ENCODE measurements at places on chromosomes 5 and 9.

- DNase-seq, result no peak
Observed at GRCh38 chr5:137751869-137752491, 2.2 kb downstream of the HNRNPA0 start.

DNA sequence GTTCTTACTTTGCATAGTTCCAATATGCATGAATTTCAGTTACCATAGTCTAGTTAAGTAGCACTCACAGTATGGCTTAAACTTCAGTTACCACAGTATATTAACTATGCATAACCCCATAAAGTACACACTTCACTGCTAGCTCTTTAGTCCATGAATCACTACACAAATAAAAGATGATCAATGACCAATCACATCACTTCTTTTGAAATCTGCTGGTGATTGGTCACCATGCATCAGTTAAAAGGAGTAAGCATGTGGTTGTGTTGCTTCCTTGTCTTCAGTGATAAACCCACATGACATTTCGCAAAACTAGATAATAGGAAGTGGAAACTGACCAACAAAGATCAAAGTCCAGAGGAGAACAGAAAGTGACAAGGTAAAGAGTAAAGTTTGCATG lies 79.0 kb downstream of the TAF11L14 start:
- no peak for DNase-seq

DNA sequence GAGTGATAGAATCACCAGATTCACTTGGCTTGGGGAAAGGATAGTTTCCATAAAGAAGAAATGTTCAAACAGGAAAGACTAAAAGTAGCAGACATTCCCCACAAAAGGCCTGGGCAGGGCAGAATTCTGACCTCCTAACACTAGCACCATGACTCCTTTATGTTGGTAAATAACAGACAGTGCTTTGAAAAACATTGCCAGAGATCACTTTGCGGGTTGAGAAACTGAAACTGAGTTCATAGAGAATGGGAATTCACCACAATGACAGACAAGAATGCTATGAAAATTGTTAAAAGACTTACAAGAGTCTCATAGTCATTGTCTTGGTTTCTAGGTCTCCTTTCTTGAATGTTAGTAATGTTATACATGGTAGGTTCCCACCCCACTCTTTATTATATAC lies 172.5 kb upstream of the GLRA1 start:
- no peak for DNase-seq

DNA sequence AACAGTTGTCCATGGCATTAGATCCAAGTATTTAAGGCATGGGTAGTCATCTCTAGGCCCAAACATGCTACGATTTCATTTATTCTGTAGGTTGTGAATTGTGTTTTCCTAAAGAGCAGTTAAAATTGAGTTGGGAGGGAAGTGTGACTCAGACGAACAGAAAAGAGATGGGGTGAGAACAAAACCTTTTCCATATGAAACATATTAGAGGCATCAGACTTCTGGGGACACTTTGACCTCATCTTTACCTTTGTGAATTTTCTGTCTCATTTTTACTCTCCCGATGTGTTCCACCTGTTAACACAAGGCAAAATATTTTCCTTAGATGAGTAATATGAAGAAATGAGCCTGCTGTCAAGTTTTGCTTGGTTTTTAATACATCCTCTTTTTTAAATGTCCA lies 181.3 kb downstream of the ESM1 start:
- DNase-seq, result no peak

- no peak for DNase-seq
Observed at GRCh38 chr9:74078647-74079046, 418.5 kb upstream of the RORB start.

GRCh38 chr5:147558826-147559225 lies 49.0 kb upstream of the DPYSL3 start:
- peak; percentile 86 for DNase-seq

GRCh38 chr5:153402550-153402949 lies 87.9 kb upstream of the GRIA1 start:
- no peak for DNase-seq

- no peak for DNase-seq
Observed at GRCh38 chr5:149224282-149224681, 47.4 kb upstream of the AFAP1L1 start.

DNA sequence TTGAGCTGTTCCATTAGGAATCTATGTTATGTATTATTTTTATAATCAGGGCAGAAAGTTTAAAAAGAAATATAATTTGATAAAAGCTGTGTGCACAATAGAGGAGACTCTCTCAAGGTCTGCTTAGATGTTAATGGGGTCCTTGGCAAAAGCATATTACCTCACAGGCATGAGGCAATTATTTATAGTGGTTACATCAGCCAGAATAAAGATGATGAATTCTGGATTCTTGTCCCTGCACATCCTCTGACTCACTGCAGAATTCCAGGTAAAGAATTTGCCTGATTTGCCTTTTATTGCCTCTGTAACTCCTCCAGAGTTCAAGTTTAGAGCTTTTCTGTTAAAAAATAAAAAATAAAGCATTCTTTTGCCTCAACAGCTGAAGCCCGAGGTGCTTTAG lies 253.6 kb downstream of the MAST4 start:
- no peak for DNase-seq

DNA sequence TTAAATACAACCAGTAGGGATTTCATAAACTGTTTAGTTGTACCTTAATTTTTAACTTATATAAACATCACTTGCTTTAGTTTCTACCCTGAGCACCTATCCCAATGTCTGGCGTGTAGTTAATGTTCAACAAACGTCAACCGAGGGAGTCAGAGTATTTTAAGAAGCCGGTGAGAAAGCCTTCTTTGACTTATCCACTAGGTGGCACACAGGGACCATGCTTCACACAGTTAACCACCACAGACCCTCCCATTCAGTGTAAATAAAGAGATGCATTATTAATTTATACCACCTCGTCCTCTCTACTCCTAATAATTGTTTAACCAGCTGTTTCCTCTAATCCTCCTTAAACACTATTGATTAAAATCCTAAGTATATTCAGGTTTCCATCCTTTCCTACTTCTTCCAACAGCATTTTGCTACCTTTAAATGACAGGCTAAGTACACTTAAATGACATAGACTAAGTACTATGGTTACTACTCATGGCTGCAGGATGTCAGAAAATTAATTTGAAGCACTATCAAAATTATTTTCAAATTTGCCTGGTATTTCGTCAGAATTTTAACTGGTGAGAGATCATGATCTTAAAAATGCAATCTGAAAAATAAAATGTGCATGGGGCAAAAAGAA lies 2.3 kb downstream of the HAPLN1 start:
- DNase-seq, result no peak

DNA sequence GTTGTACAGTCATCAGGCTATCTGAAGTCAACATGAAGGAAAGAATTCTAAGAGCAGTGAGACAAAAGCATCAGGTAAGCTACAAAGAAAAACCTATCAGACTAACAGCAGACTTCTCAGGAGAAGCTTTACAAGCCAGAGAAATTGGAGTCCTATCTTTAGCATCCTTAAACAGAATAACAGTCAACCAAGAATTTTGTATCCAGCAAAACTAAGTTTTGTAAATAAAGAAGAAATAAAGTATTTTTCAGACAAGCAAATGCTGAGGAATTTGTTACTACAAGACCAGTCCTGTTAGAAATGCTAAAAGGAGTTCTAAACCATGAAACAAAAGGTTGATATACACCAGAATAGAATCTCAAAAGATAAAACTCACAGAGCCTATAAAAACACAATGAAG lies 501.2 kb downstream of the ZNF608 start:
- no peak for DNase-seq

- peak; percentile 61 for DNase-seq
Observed at GRCh38 chr5:68251386-68251785, 35.8 kb downstream of the PIK3R1 start.

GRCh38 chr5:84378961-84379360 lies 5.7 kb downstream of the EDIL3 start:
- no peak for DNase-seq

GRCh38 chr9:91431485-91431884 lies 7.9 kb upstream of the NFIL3 start:
- DNase-seq, result no peak

DNA sequence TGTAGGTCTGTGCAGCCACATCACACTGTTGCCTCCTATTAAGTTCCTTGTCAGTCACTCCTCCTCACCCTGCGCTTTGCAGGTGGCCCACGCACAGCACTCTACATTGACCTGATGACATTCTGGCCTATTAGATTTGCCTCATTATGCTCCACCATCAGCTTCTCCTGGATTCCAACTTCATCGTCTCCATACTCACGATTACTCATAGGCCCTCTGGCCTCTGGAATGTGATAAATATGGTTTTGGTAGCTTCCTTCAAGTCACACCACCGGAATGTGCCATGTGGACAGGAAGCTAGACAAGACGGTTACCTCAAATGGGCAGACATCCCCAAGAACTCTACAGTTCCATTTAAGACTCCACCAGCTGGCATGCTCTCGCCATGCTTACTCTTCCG lies 158.0 kb upstream of the LHFPL2 start:
- no peak for DNase-seq

DNA sequence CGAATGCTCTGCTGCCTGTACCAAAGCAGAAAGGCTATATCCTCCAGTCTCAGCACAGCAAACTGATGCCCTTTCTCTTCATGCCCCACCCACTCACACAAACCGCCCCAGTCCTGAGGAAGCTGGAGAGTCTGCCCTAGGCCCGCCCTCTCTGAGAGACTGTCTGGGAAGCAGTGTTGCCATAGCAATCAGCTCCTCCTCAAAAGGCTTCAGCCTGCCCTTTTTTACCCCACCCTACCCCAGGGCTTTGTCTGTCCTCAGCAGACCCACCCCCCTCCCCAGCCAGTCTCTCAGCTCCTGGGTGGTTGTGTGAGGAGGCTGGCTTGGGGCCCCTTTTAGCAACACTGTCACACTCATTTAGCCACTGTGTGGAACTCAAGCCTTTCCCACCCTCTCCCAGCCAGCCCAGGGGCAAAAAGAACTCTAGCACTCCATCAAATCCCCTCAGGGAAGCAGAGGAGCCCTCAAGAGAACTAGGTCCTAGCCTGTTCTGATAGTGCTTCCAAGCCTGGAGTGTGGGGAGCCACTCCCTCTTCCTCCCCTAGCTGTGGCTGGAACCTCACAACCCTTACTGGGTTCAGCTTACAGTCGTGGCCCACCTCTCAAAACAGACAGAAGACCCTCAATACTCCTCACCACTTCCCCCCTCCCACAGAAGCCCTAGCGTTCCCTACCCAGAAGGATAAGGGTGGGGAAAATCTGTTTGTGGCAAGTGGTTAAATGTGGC lies 1.4 kb downstream of the ATOSB start:
- peak; percentile 95 for DNase-seq

- DNase-seq, result no peak
Observed at GRCh38 chr5:10334831-10335230, 18.7 kb upstream of the MARCHF6 start.

GRCh38 chr5:142644127-142644526 lies 41.8 kb downstream of the FGF1 start:
- DNase-seq, result no peak

DNA sequence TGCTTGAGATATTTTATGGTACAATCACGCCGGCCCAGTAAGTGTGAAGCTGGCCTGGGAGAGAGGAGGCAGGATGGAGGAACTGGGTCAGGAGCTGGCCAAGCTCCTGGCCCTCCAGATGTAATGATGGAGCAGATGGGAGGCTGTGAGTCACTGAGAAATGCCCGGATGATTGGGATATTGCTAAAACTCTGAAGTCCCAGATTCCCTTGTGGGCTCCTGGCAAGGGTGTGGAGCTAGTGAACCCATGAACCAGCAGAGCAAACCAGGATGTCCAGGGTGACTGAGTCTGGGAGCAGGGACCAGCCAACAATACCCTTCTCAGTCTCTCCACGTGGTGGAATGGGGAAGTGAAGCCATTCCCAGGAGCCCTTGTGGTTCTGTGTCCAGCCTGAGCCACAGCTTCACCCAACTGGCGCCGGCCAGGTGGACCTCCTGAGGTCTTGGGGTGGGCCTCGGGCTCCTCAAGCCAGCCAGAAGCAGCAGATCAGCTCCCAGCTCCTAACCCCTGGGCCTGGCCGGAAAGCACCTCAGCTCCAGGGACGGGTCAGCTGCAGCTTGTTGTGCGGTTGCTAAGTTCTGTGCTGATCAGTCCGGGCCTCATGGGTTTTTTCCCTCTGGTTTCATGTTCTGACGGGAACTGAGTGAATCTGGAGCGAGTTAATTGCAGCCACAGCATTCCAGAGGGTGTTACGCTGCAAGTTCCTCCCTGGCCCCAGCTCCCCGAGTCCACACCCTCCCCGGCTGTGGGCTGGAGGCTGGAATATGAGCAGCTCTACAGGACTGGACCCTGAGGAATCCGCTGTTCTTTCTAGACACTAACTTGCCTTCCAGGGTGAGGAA lies 37.6 kb downstream of the DUSP1 start:
- peak; percentile 94 for DNase-seq

Measured in aorta (tissue), 5 donors.